ENCODE measurements at places on chromosomes 2 and 18.

GRCh38 chr2:104904889-104905288 is 51.0 kb downstream of the POU3F3 start:
- no peaks in the 10 kb centered on the region for H3K36me3 ChIP-seq
- H3K27ac ChIP-seq, result no peak overlapping the region
- no peaks in the 10 kb centered on the region for H3K4me1 ChIP-seq
- no peaks in the 10 kb centered on the region for H3K27me3 ChIP-seq

- no peaks in the 10 kb centered on the region for H3K36me3 ChIP-seq
- H3K27ac ChIP-seq, result no peak overlapping the region
- DNase-seq, result peak; percentile 43
- H3K27me3 ChIP-seq, result peaks cover 5% of the 10 kb centered on the region
- H3K4me3 ChIP-seq, result no peak overlapping the region
Observed at GRCh38 chr2:129587426-129588064, 391.9 kb upstream of the RAB6C start.

GRCh38 chr2:71282493-71282892 is 49.1 kb upstream of the ZNF638 start:
- no peak for DNase-seq
- H3K27ac ChIP-seq, result no peak overlapping the region
- no peak overlapping the region for H3K4me3 ChIP-seq
- H3K4me1 ChIP-seq, result peaks cover 4% of the 10 kb centered on the region
- H3K27me3 ChIP-seq, result peaks cover 60% of the 10 kb centered on the region

GRCh38 chr2:85427300-85427835 is 8.9 kb downstream of the SH2D6 start:
- H3K4me3 ChIP-seq, result no peak overlapping the region
- DNase-seq, result no peak
- H3K27ac ChIP-seq, result no peak overlapping the region
- H3K36me3 ChIP-seq, result no peaks in the 10 kb centered on the region
- no peaks in the 10 kb centered on the region for H3K4me1 ChIP-seq

DNA sequence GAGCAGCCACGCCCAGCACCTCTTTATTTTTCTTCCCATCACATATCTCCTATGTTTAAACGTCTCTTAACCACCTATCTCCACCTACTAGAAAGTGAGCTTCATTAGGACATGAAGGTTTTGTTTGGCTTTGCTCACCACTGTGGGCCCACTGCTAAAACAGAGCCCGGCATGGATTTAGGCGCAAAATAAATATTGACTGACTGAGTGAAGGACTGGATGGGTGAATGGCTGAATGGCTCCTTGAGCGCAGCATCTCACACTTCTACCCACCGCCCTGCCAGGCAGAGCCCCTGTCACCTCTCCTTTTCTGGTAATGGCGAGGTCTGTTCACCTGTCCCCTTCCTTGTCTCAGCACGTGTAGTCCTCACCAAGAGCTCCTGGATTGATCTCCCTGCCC is 10.1 kb downstream of the CAPG start:
- peaks cover 15% of the 10 kb centered on the region for H3K4me1 ChIP-seq
- H3K27ac ChIP-seq, result no peak overlapping the region
- no peak overlapping the region for H3K4me3 ChIP-seq
- peaks cover 18% of the 10 kb centered on the region for H3K36me3 ChIP-seq
- H3K27me3 ChIP-seq, result no peaks in the 10 kb centered on the region
- DNase-seq, result peak; percentile 30

DNA sequence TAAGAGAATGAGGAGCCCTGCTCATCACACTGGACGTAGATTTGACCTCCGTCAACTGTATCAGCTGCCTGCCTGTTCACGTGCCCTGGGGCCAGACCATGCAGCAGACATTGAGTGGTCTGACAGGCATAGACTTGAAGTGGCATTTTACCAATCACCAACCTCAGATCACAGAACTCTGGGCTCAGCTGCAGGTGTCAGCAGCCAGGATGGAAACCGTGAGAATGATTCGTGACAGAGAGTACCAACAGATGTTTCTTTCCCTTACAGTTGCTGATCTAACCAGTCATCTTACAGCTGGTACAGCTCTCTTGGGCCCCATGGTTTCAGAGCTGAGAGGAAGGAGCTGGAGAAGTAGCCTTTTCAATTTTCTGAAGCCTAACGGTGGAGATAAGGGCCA is 148.9 kb downstream of the EN1 start:
- no peaks in the 10 kb centered on the region for H3K27me3 ChIP-seq
- H3K36me3 ChIP-seq, result no peaks in the 10 kb centered on the region
- DNase-seq, result no peak

- H3K36me3 ChIP-seq, result no peaks in the 10 kb centered on the region
- no peak for DNase-seq
- no peaks in the 10 kb centered on the region for H3K4me1 ChIP-seq
- H3K27me3 ChIP-seq, result no peaks in the 10 kb centered on the region
Observed at GRCh38 chr18:28794459-28795245, 617.7 kb upstream of the CDH2 start.

DNA sequence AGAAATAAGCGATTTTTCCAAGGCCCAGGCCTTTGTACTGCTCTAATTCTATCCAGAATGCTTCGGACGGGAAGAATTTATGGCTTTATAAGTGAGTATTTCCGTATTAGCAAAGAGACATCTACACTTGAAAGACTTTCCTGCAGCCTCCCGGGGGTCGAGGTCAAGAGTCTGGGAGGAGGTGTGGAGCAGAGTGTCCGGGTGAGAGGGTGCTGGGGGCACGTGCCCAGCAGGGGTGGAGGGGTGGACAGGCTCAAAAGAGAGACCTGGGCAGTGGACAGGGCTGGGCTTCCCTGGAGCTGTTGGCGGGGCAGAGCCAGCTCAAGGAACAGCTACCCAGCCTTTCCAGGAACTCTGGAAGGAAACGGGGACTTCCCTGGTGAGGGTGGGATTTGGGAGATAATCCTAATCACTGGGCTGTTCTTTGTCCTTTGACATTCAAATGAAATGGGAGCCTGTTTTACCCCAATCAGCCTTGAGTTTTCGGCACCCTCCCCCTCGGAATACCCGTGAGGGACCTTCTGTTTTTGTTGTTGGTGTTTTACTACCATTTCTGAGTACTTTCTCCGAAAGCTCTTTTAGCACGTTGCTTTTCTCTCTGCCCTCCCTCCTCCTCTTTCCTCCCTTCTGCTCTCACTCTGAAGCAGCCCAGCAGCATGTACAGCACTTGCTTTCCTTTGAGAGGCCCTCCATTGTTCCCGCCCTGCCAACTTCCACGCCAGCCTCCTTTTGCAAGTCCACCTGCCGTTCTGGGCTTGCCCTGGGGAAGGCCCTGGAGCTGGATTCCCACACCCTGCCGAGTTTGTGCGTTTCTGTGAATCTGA is 164.7 kb downstream of the AGAP1 start:
- no peak overlapping the region for H3K4me3 ChIP-seq
- peak; percentile 80 for DNase-seq
- H3K27ac ChIP-seq, result no peak overlapping the region
- no peaks in the 10 kb centered on the region for H3K27me3 ChIP-seq
- H3K4me1 ChIP-seq, result peaks cover 15% of the 10 kb centered on the region

- H3K27ac ChIP-seq, result no peak overlapping the region
- no peak overlapping the region for H3K4me3 ChIP-seq
- DNase-seq, result peak; percentile 54
- H3K27me3 ChIP-seq, result peaks cover 17% of the 10 kb centered on the region
- H3K36me3 ChIP-seq, result no peaks in the 10 kb centered on the region
Observed at GRCh38 chr2:219300022-219300421, 9.2 kb downstream of the PTPRN start.

- no peak overlapping the region for H3K27ac ChIP-seq
- no peaks in the 10 kb centered on the region for H3K4me1 ChIP-seq
- H3K36me3 ChIP-seq, result no peaks in the 10 kb centered on the region
- H3K27me3 ChIP-seq, result no peaks in the 10 kb centered on the region
- no peak for DNase-seq
Observed at GRCh38 chr2:194714541-194714940, 942.5 kb upstream of the SLC39A10 start.

DNA sequence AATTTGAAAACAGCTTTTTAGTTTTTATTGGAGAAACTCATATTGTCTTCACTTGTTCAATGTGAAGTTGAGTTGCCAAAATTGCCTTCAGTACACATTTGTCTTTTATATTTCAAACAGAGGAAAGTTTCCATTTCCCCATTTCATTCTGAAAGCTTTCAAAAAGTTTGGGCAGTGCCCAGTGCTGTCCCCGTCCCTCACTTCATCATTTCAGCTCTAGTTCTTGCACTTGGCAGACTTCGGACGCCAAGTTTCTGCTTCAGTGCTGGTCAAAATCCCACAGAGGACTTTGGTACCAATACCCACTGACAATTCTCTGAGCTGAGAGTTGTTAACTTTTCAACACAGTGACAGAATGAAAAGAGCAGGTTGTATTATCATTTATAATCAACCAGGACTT is 43.4 kb upstream of the AQP4 start:
- H3K27ac ChIP-seq, result no peak overlapping the region
- H3K4me3 ChIP-seq, result no peak overlapping the region
- no peaks in the 10 kb centered on the region for H3K27me3 ChIP-seq
- no peak for DNase-seq
- H3K36me3 ChIP-seq, result no peaks in the 10 kb centered on the region

DNA sequence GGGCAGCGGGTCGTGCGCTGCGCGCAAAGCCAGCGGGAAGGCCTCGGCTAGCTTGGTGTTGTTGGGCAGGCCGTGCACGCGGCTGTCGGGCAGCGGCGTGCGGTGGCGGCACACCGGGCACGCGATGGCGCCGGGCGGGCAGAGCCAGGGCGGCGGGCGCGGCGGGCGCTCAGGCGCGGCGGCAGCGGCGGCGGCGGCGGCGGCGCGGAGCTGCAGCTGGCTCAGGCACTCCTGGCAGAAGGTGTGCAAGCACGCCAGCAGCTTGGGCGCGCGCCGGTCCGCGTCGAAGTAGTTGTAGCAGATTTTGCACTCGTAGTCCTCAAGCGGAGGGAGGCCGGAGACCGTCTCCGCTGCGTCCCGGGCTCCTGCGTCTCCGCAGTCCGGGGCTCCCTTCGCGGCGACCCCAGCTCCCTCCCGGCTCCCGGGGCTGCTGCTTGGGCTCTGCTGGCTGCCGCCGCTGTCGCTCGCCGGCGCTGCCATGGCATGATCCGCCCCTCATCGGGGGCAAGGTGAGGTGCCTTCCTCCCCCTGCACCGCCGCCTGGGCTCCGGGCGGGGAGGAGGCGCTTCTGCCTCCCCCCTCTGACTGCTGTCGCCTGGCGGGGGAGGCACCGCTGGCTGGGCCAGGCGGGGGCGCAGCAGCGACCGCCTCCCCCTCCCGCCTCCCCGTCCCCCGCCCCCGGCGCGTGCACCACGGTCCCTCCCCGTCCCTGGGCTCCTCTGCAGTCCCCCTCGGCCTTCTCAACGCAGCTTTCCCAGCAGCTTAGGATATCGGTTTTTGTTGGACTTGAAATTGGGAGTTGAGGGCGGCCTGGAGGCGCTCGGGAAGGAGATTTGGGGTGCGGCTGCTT is 21.0 kb upstream of the PAX3 start:
- H3K4me3 ChIP-seq, result peak overlapping the region; percentile 51
- no peaks in the 10 kb centered on the region for H3K36me3 ChIP-seq
- peaks cover 53% of the 10 kb centered on the region for H3K27me3 ChIP-seq
- no peak overlapping the region for H3K27ac ChIP-seq

- peaks cover 4% of the 10 kb centered on the region for H3K4me1 ChIP-seq
- no peaks in the 10 kb centered on the region for H3K36me3 ChIP-seq
- no peak for DNase-seq
- H3K27me3 ChIP-seq, result no peaks in the 10 kb centered on the region
- no peak overlapping the region for H3K27ac ChIP-seq
- H3K4me3 ChIP-seq, result no peak overlapping the region
Observed at GRCh38 chr18:77144451-77145118, 12.0 kb upstream of the MBP start.

- peaks cover 3% of the 10 kb centered on the region for H3K4me1 ChIP-seq
- no peak overlapping the region for H3K27ac ChIP-seq
- no peak overlapping the region for H3K4me3 ChIP-seq
- H3K36me3 ChIP-seq, result no peaks in the 10 kb centered on the region
Observed at GRCh38 chr2:217703102-217703501, 299.7 kb downstream of the TNS1 start.

- DNase-seq, result no peak
- no peaks in the 10 kb centered on the region for H3K36me3 ChIP-seq
- H3K4me3 ChIP-seq, result no peak overlapping the region
- peak overlapping the region; percentile 32 for H3K27ac ChIP-seq
- H3K4me1 ChIP-seq, result peaks cover 12% of the 10 kb centered on the region
- no peaks in the 10 kb centered on the region for H3K27me3 ChIP-seq
Observed at GRCh38 chr18:24987303-24988252, 364.4 kb downstream of the ZNF521 start.

- no peak overlapping the region for H3K4me3 ChIP-seq
- no peaks in the 10 kb centered on the region for H3K36me3 ChIP-seq
- no peaks in the 10 kb centered on the region for H3K4me1 ChIP-seq
- H3K27ac ChIP-seq, result no peak overlapping the region
- DNase-seq, result no peak
- H3K27me3 ChIP-seq, result no peaks in the 10 kb centered on the region
Observed at GRCh38 chr2:4533806-4534205, 830.4 kb downstream of the DCDC2C start.

GRCh38 chr18:37499913-37500312 is 65.7 kb downstream of the CELF4 start:
- H3K4me3 ChIP-seq, result no peak overlapping the region
- no peak overlapping the region for H3K27ac ChIP-seq
- H3K27me3 ChIP-seq, result no peaks in the 10 kb centered on the region
- no peaks in the 10 kb centered on the region for H3K36me3 ChIP-seq
- no peaks in the 10 kb centered on the region for H3K4me1 ChIP-seq
- no peak for DNase-seq

DNA sequence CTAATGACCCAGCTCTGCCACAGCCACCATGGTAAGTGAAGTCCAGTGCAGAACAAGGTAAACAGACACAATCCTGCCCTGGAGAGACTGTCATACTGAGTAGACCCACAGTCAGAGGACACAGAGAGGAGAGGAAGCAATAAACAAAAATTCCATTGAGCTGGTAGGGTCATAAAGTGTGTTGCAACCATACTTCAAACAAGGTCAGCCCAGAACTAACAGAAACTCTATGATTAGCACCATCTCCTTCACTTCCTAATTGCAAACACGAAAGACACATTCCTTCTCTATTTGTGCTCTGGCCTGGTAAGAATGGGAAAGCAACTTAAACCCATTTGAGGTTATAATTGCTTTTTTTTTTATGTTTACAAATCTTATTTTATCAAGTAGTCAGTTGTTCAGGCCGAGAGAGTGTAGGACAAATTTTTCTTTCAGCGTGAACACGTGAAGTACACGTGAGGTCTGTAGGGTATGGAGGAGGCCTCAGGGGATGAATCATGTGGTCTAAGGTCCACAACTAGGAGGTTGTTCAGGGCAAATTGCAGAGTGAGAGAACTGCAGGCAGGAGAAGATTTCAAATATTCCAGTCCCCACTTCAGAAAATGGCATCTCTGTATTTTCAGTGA is 71.4 kb upstream of the GLS start:
- no peaks in the 10 kb centered on the region for H3K27me3 ChIP-seq
- H3K36me3 ChIP-seq, result no peaks in the 10 kb centered on the region
- peaks cover 3% of the 10 kb centered on the region for H3K4me1 ChIP-seq
- H3K4me3 ChIP-seq, result no peak overlapping the region

DNA sequence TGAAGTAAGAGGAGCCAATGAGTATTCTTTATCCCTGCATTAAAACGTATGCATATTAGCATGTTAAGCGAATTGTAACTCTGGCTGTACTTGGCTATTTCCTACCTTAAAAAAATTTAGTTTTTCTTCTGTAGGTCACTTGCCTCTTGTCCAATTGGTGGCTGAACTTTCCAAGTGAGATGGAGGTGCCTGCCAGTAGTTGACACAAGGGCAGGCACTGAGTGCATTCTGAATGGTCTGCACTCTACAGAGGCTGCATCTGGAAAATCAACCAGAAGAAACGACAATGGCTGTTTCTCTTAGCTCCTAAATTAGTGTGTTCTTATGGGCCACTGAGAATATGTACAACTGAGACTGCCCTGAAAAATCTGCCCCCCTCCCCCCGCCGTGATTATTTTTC is 160.8 kb downstream of the PRPF40A start:
- DNase-seq, result no peak
- H3K4me3 ChIP-seq, result no peak overlapping the region
- no peaks in the 10 kb centered on the region for H3K4me1 ChIP-seq
- peaks cover 11% of the 10 kb centered on the region for H3K36me3 ChIP-seq
- H3K27me3 ChIP-seq, result no peaks in the 10 kb centered on the region
